ENCODE measurements at places on chromosomes 6 and 20. TPM values are rescaled to one million over a fixed set of nuclear protein-coding genes. Genes with fewer than 3 reads are reported as not detected.
A peak's percentile ranks its signal among the peaks of the same experiment; 100 is the strongest.

Gene CLIC5
- 3.3 TPM for total RNA-seq

- no peak for DNase-seq
Observed at GRCh38 chr20:2759143-2759542, 41.3 kb downstream of the CPXM1 start.

DNA sequence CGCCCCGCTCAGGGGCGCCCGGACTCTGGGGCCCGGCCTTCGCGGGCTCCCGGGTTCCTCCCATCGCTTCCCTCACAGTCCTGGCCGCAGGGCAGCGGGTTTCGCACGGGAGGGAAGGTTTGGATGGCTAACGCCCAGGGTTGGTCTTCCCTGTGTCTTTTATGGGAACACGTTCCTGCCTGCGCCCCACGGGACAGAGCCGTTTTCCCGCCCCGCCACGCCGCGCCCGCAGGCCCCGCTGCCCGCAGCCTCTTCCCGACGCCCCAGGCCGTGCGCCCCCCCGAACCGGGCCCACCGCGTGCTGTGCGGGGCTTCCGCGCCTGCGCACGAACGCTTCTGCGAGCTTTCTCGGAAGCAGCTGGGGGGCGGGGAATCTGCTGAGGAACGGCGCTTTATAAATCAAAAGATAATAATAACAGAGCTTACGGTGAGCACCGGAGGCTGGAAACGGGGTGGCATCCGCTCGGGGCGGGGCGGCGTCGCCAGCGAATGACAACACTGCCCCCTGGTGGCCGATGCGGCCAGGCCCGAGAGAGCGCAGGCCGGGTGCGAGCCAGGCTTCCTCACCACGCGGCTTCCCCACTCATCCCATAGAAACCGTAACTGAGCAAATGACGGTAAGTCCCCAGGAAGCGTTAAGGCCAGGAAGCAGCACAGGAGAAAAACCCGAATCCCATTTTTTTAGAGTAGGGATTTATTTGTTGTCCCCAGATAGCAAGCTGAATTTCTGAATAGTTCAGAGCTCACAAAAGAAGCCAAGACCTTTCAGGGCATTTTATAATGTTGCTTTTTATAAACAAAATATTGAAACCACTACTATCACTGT is 116.4 kb downstream of the MYLK4 start:
- peak; percentile 86 for DNase-seq

Gene FAM209A
- total RNA-seq, result 0.95 TPM

DNA sequence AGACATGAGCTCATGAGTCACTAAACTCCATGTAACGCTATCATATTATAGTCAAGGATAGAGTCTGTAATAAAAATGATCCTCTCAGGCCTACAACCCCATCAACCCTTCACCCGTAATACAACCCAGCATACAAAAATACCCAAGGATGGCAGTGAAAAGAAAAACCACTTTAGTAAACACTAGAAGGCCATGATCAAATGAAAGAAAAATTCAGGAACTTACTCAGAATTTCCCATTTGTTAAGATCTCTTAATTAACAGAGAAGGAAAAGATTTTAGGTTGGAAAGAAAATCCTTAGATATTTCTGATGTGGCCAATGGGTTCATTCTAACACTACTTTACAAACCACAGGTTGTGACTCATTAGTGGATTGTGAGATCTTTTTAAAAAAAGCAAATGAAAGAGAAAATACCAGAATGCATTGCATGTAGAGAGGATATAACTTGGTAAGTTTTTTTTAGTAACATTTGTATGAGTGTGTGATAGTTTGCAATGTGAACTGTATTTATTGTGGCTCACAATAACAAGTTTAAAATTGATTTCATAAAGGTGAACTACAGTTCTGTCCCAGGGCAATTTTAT is 8.0 kb upstream of the UBE2J1 start:
- no peak for DNase-seq

GRCh38 chr6:113526553-113526952 is 330.6 kb upstream of the MARCKS start:
- DNase-seq, result no peak

DNA sequence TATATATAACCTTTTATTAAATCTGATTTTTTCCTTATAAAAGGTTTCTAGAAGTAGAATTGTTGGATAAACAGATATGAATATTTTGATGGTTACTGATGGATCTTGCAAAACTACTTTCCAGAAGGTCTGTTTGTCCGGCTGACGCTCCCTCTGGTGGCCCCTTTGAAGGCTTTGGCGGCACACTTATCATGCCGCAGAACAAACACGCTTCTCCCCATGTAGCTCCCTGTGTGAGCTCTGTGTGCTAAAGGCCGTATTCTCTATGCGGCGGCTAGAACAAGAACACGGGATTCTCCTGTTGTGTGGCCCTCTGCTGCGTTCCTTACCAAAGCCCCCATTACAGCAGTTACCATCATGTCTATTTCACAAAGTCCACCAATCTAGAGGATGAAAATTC is 30.0 kb downstream of the PPP1R3G start:
- DNase-seq, result no peak

GRCh38 chr6:125511809-125512396 is 210.1 kb upstream of the HDDC2 start:
- no peak for DNase-seq

Gene PRRC2A
- total RNA-seq, result 509 TPM

Gene ADISSP
- 27.3 TPM for total RNA-seq

- no peak for DNase-seq
Observed at GRCh38 chr20:19679900-19680495, 78.1 kb upstream of the RIN2 start.

DNA sequence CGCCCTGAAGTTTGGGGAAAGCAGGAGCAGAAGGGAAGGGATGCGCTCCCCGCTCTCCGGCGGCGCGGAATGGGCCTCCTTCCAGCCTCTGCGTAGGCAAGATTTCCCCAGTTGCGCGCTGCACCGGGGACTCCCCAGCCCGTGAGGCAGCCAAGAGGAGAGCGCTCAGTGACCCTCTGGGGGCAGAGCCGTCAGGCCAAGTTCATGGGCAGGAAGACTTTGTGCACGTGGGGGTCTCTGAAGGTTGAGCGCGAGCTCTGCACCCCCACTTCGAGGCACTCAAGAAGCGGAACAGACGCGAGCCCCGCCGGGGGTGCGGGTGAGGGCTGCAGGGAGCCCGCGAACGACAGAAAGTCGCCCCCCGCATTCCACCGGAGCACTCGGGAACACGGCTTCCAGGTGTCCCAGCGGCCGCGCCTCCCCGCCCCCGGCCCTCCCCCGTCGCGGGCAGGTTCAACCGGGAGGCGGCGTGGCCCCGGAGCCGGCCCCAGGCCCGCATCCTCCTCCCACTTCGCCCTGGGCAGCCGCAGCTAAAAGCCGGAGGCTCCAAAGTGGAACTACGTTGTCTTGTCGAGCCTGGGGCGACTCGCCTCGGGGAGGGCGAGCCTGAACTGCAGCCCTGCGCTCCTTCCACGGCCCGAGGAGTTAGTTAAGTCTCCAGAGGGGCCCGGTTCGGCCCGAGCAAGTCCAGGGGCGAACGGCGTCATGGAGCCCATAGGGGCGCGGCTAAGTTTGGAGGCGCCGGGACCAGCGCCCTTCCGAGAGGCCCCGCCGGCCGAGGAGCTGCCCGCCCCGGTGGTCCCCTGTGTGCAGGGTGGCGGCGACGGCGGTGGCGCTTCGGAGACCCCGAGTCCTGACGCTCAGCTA is at the start of gene PPP1R3G:
Gene PPP1R3G (plus strand): TSS at position 561 of the 867 bp plus-strand sequence. CDS start 145 bp downstream, at position 706.
- DNase-seq, result peak; percentile 35

GRCh38 chr6:10048370-10049297 is 366.2 kb downstream of the TFAP2A start:
- DNase-seq, result peak; percentile 49

Gene TOX2
- not detected for total RNA-seq

GRCh38 chr20:7985916-7986315 is 33.6 kb downstream of the TMX4 start:
- DNase-seq, result no peak

Gene CNKSR3
- 4.0 TPM for total RNA-seq

Gene ADGB
- total RNA-seq, result not detected

Gene RPS18
- total RNA-seq, result 2,667 TPM

Gene RCAN2
- 2.2 TPM for total RNA-seq

DNA sequence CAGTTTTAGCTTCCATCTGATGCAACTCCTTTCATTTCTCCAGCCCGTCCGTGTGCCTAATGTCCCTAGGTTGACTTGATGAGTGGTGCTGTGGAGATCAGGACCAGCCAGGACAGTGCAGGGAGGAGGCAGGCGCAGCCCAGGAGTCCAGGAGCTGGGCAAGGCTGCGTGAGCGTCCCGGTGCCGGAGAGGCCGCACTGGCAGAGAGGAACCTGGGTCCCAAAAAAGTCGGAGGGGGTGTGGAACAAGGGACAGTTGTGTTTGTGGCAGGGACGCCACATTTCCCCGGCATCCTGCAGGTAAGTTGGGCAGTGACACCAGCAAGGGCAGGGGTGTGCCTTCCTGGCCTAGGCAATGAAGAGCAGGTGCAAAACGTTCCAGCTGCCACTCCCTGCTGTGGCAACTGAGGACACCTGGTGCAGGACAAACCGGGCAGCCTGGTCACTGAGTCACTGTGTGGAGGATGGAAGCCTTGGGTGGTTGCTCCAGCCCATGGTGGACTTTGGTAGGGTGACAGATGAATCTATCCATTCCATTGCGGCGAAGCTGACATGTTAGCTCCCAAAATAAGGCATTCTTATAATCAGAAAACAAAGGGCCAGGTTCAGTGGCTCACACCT is 53.2 kb downstream of the RAMACL start:
- DNase-seq, result no peak

DNA sequence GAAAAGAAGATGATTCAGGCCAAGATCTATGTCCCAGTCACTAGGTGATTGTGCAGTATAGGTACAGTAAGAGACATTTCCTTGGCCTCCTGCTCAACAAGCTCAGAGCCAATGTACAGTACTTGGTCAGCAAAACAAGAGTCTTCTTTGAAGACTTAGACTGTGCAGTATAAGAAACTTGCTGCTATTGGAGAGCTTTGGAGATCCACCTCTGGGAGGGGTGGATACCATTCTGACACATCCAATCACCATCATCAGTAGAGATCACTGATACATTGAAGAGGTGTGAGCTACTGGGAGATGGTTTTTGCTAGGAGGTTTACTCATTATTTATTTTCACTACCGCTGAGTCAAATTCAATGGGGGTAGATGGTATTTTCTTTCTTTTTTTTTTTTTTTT is 77.5 kb downstream of the UST start:
- no peak for DNase-seq

GRCh38 chr6:133001040-133001565 is 186.7 kb downstream of the RPS12 start:
- DNase-seq, result peak; percentile 13

DNA sequence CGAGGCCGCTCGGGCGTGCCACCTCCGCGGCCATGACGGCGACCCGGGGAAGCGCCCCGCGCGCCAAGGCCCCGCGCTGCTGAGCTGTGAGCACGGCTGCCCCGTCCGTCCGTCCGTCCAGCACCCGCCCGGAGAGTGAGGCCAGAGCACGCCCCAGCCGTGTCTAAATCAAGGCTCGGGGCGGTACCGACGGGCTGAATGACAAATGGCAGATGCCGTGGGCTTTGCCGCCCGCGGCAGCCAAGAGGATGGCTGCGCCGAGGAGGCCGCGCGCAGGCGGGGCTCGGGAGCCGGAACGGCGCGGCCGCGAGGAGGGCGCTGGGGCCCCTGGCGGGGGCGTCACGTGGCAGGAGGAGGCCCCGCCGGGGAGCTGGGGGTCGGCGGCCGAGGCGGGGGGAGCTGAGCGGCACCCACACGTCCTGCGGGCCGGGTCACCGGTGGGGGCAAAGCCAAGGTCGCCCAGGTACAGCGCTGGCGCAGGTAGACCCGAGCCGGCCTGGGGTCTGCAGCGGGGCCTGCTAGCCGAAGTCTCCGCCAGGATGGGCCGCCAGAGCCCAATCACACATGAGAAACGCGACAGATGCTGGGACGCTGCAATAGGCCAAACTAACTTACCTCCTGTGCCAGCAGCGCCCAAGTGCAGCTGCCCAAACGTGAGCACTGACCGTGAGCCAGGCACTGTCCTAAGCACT is at the start of gene PLAGL1:
Gene PLAGL1 (minus strand): TSS at position 140 of the 692 bp plus-strand sequence. CDS start 60,123 bp downstream, outside the sequence.
- DNase-seq, result peak; percentile 38

GRCh38 chr20:57735831-57736737 is 26.3 kb upstream of the PMEPA1 start:
- DNase-seq, result no peak

DNA sequence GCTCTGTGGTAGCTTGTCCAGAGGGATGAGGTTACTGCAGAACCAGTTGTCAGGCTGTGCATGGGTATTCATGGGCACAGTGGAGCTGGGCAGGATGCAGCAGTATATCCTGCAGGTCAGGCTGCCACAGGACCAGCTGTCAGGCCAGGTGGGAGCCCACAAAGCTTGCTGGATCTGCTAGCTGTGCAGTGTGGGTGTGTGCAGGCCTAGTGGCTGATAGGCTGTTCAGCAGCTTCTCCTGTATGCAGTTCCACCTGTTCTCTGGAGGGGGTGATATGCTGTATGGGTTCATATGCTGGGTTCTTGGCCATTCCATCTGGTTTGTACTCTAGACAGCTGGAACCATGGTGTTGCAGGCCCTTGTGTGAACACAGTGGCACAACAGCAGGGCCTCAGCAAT is 40.6 kb upstream of the TPD52L1 start:
- no peak for DNase-seq

Gene CAGE1
- not detected for total RNA-seq

Gene TCF21
- total RNA-seq, result not detected

GRCh38 chr6:152625213-152625612 is 11.9 kb downstream of the SYNE1 start:
- DNase-seq, result no peak

Gene TEAD3
- total RNA-seq, result 27.3 TPM

GRCh38 chr6:132198896-132199295 is 202.4 kb downstream of the MOXD1 start:
- no peak for DNase-seq

DNA sequence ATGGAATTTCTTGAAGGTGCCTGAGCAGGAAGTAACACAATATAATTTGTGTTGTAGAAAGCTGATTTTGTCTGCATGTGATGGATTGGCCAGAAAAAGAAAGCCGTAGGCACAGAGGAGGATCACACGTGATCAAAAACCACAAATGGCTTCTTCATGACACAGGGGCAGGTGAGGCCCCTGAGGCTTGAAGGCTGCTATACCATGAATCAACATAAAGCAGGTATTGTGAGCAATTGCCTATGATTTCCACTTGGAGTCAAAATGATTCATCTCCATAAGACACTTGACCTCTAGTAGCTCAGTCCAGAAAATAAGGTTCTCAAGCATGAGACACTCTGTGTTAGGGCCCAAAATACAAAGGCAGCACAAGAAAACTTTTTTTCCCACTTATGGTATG is 42.4 kb upstream of the EYA4 start:
- DNase-seq, result no peak

GRCh38 chr6:163745536-163746400 is 331.2 kb downstream of the QKI start:
- DNase-seq, result no peak

- no peak for DNase-seq
Observed at GRCh38 chr6:53889365-53889764, 94.6 kb downstream of the LRRC1 start.

- no peak for DNase-seq
Observed at GRCh38 chr6:5942591-5942990, 64.1 kb downstream of the NRN1 start.

Gene EHMT2
- total RNA-seq, result 131 TPM

DNA sequence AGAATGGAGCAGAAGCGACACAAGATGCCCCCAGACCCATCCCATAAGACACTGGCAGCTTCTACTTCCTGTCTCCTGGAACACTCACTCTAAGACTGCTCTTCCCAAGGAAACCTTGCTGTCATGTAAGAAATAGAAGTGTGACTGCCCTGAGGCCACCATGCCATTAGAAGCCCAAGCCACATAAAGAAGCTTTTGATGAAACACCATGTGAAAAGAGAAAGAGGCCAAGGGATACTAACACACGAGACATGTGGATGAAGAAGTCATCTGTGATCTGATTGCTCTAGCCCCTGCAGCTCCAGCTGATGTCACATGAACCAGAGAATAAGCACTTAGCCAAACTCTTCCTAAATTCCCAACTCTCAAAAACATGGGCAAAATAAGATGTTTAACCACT is 117.9 kb upstream of the PCSK2 start:
- no peak for DNase-seq
